ENCODE measurements at places on chromosomes 1 and 21.

DNA sequence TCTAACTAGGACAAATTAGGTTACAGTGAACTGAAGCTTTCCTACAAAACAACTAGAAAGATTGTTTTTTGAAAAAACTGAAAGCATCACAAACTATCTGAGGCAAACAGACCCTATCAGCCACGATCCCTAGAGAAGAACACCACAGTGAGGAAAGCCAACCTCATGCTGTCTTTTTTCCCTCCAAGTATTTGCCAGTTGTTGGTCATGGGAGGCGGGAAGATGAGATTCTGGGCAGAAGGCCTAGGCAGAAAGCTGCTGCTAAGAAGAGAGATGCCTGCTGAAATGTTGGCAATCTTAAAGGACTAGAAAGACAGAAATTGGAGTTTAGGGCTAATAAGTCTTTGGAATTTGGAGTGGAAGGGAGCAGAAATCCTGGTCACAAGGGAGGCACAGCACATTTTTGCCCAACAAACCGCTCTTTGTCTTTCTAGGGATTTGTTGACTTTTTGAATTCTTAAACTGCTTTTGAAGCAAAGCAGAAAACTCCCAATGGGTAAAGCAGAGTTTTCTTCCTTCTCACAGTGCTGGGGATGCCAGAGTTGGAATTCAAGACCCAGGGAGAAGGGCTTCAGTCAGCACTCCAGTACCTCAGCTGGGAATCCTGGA, 83.9 kb downstream of the MT1HL1 start:
- DNase-seq: no peak

DNA sequence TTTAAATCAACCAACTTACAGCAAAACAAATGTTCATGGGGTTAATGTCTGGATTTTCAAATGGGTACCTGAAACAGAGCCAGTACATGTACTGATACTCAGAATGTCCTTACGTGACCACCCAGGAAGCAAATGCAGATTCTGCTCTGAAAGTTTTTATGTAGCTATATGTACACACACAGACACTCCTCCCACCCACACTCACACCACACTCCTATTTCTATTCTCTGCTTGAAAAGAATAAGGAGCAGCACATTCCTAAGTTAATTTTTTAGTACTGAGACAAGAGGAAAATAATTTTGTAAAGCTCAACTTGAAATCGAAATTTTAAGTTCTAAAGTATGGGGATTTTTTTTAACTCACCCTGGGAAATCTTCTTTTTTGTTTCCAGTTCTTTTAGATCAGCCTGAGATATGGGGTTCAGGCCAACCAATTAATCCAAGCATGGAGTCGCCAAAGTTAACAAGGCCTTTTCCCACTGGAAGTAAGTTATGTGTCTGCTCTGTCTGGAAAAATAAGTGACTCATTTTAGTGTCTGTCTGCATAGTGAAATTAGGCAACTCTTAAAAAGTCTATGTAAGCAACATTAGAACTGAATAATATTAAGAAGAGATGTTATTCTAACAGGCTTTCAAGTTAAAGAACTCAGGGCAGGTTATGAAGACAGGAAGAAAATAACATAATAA, 75.5 kb upstream of the DYNLT5 start:
- DNase-seq: peak; percentile 87

GRCh38 chr1:67687649-67688048, 2.6 kb downstream of the GADD45A start:
- no peak for DNase-seq

- DNase-seq: no peak
Observed at GRCh38 chr1:109625601-109626560, 6.2 kb downstream of the AMPD2 start.

DNA sequence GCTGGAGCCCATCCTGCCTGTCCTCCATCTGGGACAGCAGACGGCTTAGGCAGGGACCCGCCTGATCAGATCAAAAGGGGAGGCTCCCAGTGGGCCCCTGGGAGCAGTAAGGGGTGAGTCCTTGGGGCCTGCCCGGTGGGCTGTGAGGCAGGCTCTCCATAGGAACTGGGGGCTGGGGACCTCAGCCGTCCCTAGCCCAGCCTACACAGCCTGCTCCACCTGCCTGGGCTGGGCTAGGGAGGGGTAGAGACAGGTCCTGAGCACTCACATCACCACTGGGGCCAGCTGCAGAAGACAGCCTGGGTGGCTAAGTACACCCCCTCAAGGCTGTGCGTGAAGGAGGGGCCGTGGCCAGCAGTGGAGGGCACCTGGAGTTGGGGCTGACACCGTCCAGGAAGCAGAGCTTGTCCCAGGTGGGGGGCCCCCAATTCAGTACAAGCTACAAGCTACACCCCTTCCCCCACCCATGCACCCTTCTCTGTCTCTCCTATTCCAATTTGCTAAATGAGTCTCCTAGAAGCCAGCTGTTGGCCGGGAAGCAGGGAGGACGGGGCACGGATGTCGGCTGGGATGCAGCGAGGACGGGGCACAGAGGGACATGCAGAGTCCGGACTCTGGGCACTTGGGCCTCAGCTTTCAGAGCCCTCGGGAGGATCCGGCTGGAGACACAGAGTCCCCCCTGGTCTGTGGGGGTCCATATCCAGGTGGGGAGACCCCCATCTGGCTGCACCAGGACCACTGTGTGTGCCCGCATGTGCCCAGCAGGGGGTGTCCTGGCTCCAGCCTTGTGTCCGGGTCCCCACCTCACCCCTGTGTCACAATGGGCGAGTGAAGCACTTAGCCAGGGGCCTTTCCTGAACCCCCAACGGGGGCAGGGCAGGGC, 1.7 kb downstream of the ISG15 start:
- no peak for DNase-seq

DNA sequence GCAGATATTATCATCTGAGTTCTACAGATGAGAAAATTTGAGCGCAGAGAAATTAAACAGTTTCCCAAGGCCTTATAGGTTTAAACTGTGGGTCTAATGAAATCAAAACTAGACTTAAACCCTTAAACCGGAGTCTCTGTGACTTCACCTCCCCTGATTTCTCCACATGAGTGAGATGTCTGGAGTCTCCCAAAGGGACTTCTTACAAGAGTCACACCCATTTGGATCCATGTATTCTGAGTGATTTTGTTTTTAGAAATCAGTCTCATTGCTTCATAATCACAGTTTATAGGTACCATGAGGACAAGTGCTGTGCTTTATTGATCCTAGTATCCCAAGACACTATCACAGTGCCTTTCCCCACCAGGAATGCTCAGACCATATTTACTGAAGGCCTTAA, 206.0 kb upstream of the JUN start:
- DNase-seq: no peak

GRCh38 chr1:24914226-24915069, 15.6 kb downstream of the RUNX3 start:
- peak; percentile 59 for DNase-seq

DNA sequence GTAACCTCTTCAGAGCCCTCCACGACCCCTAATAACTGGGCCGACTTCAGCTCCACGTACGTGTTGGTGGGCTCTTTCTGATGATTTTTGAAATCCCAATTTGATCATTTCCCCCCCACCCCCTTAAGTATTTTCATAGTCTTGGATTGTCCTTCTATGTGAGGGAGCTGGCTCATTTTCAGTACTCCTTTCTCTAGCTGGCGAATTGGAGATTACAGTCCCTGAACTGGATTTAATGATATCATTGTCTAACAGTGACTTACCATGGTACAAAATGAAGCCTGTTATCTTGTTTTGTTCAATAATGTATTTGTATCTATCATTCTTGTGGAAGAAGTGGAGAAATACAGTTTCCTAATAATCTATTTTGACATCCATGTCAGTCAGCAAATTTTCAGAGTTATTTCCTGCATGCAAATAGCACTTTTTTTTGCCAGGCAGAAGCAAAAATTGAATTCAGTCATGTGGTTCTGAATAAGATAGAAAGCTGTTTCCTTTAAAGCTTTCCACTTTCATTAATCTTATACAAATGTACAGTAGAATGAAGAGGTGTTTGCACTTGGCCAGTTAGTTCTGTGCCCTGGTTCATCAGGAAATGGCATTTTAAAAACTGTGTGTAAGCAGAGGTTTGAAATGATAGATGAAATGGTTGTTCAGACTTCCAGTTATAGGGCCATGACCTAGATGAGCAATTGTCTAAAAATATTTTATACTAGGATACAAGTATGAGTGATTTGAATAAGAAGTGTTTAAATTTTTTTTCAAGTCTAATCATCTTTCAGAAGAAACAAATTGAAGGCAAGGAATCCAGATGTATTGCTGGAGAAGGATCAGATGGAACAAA, 104.2 kb downstream of the ATP5PO start:
- no peak for DNase-seq

DNA sequence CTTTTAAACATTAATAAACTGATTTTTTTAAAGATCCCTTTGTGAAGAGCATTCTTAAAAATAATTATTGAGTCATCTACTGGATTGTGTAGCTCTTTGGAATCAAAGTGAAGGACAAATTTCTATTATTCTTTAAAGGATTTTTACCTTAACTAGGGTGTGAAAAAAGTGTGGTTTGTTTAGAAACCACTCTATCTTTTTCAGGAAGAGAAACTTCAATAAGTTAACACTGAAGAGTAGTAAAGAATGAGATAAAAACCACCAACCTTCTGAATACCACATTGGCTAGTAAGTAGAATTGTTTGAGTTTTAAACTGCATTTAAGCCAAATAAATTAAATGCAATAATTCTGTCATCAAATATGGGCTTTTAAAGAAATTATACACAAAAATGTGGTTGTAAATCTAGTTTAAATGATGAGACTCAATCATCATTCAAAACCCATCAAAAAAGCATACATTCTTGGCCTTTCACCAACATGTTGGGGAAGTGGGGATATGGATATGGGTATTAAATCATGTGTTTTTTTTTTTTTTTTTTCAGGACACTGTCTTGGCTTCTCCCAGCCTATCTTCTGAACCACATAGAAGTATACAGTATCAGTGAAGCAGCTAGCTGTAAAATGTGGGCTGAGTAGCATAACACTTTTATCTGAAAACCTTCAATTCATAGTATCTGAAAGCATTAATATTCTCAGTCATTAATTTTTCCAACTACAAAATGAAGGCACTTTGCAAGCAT, 4.8 kb downstream of the S1PR1 start:
- no peak for DNase-seq

GRCh38 chr1:62435231-62436038, 1.4 kb upstream of the USP1 start:
- DNase-seq: no peak

DNA sequence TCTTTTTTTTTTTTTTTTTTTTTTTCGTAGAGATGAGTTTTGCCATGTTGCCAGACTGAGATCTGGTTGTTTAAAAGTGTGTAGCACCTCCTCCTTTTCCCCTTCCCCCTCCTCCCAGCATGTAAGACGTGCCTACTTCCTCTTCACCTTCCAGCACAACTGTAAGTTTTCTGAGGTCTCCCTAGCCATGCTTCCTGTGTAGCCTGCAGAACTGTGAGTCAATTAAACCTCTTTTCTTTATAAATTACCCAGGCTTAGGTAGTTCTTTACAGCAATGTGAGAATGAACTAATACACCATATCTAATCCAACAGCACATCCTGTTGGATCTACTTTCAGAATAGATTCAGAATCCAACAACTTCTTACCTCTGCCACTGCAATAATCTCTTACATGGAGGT, 111.1 kb downstream of the CLIC6 start:
- no peak for DNase-seq

GRCh38 chr1:91891454-91891853, 5.5 kb upstream of the TGFBR3 start:
- DNase-seq: peak; percentile 67

DNA sequence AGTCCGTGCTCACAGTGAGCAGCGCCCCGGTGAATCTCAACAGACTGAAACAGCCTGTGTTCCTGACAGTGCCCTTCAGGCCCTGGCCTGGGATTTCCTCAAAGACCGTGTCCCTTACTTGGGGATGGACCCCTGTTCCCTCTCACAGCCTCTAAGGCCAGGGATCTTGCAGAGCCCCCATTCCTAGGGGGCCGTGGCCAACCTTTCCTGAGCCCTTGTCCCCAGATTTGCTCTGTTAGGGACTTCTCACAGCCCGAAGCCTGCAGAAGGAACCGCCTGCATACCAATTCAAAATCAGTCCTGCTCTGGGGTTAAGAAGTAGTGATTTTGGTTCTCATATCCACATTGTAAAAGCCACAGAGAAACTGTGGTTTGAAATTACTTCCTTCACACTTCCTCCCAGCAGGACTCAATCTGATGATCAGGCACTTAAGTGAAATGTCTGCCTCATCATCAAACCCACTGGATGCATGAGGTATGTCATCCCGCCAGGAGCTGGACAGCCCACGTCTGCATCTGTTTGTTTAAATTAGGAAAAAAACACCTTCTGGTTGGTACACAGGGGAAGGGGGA, 14.9 kb downstream of the ABCA4 start:
- DNase-seq: no peak

DNA sequence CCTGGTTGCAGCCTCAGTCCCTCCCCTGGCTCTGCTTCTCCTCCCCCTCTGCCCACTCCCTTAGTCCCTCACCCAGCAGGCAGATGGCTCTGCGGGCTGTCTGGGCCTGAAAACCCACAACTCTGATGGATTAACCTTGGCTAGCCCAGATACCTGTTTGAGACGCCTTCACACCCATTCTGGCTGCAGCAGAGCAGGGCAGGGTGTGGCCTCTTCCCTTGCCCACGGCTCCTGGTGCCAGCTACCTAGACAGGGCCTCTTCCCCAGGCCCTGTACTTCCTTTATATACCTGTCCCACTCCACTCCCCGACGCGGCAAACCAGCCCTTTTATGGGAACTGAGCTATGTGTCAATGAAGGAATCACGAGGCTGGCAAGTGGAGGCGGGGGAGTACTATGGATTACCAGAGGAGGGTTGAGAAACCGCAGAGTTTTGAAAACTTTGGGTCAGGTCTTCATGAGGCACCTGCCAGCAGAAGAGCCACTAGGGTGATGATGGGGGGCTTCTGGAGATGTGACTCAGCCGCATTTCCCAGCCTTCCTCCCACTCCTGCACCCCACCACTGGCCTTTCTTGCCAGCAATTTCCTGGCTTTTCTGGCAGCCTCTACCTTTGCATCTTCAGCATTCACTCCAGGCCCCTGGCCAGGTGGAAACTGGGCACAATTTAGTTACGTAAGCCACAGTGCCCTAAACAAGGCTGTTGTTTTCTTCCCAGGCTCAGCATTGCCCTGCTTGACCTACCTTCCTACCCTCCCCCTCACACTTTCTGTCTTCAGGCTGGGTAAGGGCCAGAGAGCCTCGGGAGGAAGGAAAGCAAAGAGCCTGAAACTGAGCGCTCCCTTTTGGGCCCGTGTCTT, at the start of gene CHI3L1:
Gene CHI3L1 (minus strand): TSS at position 259 of the 858 bp plus-strand sequence. CDS start 81 bp downstream, at position 178.
- DNase-seq: no peak

GRCh38 chr1:91011726-91012125, 10.1 kb downstream of the ZNF644 start:
- no peak for DNase-seq

DNA sequence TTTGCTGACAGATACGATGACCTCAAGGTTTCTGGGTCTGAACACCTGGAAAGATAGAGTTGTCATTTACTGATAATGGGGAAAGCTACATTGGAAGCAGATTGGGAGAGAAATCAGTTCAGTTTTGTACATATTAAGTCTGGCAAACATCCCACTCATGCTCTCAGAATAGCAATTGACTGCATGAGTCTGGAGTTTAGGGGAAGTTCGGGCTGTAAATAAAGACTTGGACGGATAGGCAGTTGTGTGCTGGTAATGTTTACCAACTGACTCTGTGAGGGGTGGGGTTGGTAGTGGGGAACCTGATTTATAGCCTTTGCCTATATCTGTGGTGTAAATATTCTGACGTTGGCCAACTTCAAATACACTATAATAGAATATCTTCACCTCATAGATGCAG, 4.0 kb downstream of the H6PD start:
- DNase-seq: no peak

GRCh38 chr1:216212826-216213225, 210.4 kb downstream of the USH2A start:
- no peak for DNase-seq

- no peak for DNase-seq
Observed at GRCh38 chr1:162861625-162862024, 650 bp upstream of the CCDC190 start.

GRCh38 chr1:211697356-211697755, 21.9 kb upstream of the NEK2 start:
- DNase-seq: no peak
